ENCODE measurements at places on chromosomes 1 and 21.
A peak's percentile ranks its signal among the peaks of the same experiment; 100 is the strongest.

DNA sequence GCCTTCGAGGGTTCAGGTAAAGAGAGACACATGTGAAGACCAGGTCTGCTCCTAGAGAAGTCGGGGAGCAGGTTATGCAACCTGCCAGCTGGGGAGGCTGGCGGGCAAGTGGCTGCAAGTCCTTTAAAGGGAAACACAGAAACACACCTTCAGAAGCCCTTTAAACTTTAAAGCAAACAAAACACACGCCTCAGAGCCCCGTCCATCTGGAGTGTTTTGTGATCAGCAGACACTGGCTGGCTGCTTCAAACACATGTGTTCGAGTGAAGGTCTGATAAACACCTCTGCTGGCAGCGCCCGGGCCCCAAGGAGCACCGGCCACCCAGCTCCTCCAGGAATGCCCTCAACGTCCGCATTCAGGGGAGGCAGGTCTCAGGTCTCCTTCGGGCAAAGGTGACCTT lies 15.2 kb downstream of the RIPK4 start:
- no peak for DNase-seq

DNA sequence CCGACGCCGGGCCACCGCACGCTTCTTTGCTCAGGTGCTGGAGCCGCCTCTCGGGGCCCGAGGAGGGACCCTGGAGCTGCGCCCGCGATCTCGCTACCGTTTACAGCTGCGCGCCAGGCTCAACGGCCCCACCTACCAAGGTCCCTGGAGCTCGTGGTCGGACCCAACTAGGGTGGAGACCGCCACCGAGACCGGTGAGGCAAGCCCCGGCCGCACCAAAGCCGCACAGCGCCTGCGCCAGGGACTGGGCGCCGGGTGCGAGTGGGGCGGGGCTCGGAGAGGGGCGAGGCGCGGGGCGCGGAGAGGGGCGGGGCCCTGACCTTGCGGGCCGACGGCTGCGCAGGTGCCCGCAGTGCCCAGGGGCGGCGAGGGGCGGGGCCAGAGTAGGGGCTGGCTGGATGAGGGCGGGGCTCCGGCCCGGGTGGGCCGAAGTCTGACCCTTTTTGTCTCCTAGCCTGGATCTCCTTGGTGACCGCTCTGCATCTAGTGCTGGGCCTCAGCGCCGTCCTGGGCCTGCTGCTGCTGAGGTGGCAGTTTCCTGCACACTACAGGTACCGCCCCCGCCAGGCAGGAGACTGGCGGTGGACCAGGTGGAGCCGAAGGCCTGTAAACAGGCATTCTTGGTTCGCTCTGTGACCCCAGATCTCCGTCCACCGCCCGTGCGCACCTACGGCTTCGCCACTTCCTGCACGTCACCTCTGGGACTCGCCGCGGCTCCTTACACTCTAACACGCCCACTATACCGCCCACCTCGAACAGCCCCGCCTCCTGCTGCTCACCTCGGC lies 9.8 kb upstream of the CDC20 start:
- peak; percentile 38 for DNase-seq

- DNase-seq = no peak
Measured at GRCh38 chr1:94324178-94324544, 86.8 kb upstream of the ARHGAP29 start.

DNA sequence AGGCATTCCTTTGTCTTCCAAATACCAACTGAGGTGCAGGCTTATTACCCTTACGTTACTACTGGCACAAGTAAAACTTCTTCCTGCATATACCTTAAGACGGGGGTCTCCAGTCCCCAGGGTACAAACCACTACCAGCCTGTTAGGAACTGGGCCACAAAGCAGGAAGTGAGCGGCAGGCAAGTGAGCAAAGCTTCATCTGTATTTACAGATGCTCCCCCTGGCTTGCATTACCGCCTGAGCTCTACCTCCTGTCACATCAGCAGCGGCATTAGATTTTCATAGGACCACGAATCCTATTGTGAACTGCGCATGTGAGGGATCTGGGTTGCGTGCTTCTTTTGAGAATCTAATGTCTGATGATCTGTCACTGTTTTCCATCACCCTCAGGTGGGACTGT lies 113.1 kb downstream of the SLC45A1 start:
- DNase-seq = no peak

DNA sequence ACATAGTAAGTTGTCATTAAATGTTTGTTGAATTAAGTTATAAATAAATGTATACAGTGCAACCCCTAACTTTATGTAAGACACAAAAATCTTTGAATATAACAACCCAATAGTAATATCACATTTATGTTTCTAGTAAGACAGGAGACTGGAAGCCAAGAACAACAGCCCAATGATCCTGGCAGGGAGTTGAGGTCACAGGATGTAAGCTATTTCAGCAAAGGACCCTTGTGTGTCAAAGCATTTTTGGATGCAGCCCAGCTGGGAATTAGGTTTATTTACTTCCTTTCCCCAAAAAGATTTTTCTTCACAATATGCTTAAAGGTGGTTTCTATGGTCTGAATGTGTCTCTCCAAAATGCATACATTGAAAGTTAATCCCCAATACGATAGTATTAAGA lies 34.0 kb upstream of the ABCA4 start:
- no peak for DNase-seq

GRCh38 chr1:66940981-66941380 lies 16.2 kb downstream of the MIER1 start:
- DNase-seq = no peak

- DNase-seq = no peak
Measured at GRCh38 chr1:237684236-237684635, 206.5 kb downstream of the ZP4 start.

GRCh38 chr1:106960412-106960811 lies 96.1 kb upstream of the PRMT6 start:
- no peak for DNase-seq

Measured in activated T-helper 9 cell treated with anti-CD3 and anti-CD28 coated beads, Interleukin-2, amount 50 U/mL, for 16 hours (primary cell).